ENCODE measurements at places on chromosomes 3 and 15. TPM values are rescaled to one million over a fixed set of nuclear protein-coding genes. Genes with fewer than 3 reads are reported as not detected.

DNA sequence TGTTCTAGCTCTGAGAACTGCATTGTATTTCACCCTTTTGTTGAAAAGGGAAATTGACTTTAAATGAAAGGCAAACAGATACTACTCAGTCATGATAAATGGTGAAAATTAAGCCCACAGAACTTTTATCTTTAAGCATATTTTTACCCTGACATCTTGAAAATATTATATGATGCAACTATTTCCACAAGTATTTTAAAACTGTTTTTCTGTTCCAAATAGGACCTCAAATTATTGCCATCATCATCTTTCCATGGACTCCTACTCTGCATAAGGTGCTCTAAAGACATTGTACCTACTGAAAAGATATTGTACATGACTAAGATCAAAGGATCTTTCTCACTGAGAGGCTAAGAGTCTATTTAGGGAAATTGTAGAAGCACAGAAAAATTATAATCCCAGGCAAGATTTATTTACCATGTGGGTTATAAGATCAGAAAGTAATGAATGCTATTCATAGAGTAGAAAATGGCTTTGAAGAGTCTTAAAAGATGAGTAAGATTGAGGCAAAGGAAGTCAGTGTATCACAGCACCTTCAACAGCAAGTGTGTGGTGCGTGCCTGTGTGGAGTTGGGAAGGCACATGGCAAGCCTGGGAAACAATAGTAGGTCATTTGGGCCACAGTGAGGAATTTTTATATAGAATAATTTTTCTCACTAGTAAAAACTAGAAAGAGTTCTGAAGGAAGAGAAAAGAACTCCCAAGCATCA is 68.8 kb downstream of the VGLL3 start:
- DNase-seq = no peak

The CERS3 gene
- not detected for total RNA-seq

The GRK7 gene
- not detected for total RNA-seq

GRCh38 chr15:48475600-48476395 is 144.6 kb downstream of the DUT start:
- DNase-seq = no peak

- no peak for DNase-seq
These were observed 36.6 kb upstream of the CD47 start for GRCh38 chr3:108127301-108127988.

DNA sequence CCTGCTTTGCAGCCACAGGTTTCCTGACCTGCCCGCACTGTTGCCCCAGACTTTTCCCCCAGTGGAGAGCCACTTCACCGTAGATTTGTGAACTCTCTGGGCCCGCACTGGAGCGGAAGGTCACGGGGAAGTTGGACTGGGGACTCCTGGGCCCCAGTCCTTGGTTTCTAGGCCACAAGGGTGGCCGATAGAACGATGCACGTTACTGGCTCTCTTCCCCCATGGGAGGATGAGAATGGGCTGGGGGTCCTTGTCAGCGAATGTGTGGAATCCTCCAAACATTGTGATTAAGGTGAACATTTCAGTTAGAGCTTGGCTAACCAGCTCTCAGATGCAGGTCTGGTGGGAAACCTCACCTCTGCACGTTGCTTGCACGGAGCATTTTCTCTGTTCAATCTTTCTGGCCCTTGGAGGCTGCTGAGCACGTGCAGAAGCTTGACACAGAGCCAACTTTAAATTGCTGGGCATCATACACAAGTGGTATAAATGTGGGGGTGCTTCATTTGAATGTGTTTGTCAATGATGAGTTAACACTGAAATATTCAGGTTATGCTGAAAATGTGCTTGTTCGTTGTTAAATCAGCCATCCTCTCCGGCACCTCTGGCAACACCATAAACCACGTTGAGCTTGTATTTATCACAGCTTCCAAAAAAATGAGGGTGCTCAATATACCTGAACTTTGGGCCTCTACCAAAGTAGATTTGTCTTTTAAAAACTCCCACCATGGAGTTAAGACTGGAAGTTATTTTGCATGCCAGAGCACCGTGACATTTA is 976 bp downstream of the DIS3L start:
- no peak for DNase-seq
